ENCODE measurements at places on chromosomes 5 and 9.

DNA sequence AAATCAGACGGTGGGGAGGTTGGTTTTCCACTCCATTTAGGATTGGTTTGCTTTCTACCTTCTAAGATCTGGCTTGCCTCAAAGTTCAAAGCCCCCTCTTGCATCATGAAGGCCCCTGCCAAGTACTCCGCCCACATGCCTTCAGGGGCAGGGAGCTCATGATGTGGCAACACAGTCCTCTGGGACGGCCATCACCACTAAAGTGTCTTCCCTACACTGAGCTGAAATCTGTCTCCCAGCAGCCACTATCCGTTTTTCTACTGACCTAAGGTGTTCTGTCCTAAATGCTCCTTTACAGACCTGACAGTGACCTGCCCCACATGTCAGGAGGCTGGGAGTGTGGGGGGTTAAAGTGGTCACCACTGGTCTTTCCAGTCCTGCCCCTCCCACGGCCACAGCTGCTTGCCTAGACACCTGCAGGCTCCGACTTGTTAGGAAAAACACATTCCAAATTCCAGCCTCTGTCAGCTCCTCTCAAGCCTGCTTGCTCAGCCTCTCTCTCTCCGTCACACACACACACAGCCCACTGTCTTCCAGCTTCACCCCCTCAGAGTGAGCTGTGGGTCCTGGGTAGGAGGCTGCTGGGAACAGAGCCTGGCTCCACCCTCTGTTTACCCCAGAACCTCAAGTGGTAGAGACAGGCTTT lies 44.9 kb downstream of the SHB start:
- DNase-seq = no peak

- DNase-seq = no peak
Measured at GRCh38 chr5:93582677-93583438, at the start of gene NR2F1. Gene NR2F1, plus strand, starts transcription at chr5:93583222. Its CDS starts 1,802 bp downstream, at chr5:93585024.

DNA sequence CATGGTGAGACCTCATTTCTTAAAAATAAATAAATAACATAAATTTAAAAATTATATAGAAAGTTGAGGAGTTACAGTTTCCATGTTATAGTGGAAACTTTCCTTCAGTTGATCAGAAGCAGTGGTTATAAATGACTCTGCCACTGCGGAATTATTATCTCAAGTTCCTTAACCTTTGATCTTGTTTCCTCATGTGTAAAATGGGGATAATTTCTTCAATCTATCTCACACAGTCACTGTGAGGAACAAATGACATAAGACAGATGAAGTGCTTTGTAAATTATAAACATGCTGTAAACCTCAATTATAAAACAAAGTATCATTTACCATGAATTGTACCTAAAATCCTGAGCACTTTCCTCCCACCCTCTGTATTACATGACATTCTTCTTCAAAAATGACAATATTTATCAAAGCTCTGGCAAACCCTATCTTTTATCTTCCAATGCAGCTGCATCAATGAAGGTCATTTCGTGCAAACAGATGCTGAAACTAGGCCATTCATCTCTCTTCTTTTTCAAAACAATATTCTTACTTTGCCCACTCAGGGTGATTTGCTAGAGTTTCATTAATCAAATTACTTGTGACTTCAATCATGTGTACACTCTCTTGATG lies 46.8 kb downstream of the TMEM245 start:
- DNase-seq = no peak

GRCh38 chr5:80134876-80135275 lies 99.7 kb downstream of the THBS4 start:
- DNase-seq = no peak
